ENCODE measurements at places on chromosomes 6 and 20. TPM values are rescaled to one million over a fixed set of nuclear protein-coding genes. Genes with fewer than 3 reads are reported as not detected.

CFAP206 gene
- not detected for total RNA-seq

FERMT1 gene
- not detected for total RNA-seq

SCRT2 gene
- total RNA-seq = not detected

DNA sequence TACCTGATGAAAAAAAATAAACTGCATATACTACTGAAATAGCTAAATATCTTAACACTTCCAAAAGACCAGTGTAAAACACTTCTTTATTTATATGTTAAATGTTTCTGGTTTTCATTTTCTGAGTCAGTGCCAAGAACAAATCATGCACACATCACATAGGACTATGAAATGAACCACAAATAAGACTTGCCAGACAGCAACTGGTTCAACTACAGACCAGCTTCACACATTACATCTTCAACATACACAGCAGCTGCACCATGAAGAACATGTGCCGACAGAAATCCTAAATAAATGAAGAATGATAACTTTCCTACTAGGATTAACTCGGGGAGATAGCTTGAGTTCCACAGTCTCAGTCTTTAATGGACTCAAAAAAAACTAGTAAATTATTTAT is 168.3 kb upstream of the STXBP5 start:
- DNase-seq = no peak
- H3K27ac ChIP-seq = no peak overlapping the region
- H3K4me3 ChIP-seq = no peak overlapping the region
- H3K27me3 ChIP-seq = no peaks in the 10 kb centered on the region
- peaks cover 2% of the 10 kb centered on the region for H3K36me3 ChIP-seq
- no peaks in the 10 kb centered on the region for H3K4me1 ChIP-seq

DNA sequence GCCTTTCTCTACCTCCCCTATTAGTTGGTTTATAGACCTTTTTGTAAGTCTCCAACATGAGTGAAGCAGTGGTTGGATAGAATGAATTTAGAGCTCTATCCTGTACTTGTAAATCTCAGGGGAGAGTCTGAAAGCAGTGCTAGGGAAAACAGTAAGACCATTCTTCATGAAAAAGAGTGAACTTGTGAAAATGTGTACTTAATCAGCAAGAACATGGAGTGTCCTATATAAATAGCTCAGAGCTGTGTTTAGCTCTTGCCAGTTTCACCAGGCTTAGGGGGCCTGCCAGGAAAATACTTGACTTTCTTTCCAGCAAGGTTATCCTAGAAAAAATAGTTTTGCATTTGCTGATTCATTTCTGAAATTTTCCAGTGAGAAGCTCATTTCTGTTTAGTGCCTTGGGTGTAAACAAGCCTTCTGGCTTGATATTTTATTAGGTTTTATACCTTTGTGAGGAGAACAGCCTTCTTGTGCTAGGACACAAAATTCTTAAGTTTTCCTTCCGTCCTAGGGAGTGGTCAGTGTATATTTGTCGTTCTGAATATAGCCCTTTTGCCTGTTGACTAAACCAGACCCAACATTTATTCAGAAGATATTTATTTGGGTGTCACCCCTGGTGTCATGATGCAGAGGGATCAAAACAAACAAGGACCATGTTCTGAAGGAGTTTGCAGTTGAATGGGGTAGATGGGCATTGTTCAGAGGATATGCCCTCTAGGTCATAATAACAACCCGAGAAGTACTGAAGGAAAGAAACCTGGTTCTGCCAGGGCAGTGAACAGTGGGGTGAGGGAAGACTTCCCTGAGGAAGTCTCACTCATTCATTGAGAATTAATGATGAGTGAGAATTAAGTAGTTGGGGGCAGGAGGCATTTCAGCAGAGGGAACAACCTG is 7.6 kb downstream of the ARFGEF2 start:
- H3K4me1 ChIP-seq = peaks cover 31% of the 10 kb centered on the region
- no peak for DNase-seq
- H3K27me3 ChIP-seq = no peaks in the 10 kb centered on the region
- H3K27ac ChIP-seq = no peak overlapping the region
- no peaks in the 10 kb centered on the region for H3K36me3 ChIP-seq

GRCh38 chr6:747921-748320 is 55.0 kb upstream of the EXOC2 start:
- no peak for DNase-seq
- H3K36me3 ChIP-seq = no peaks in the 10 kb centered on the region
- no peaks in the 10 kb centered on the region for H3K4me1 ChIP-seq
- H3K4me3 ChIP-seq = no peak overlapping the region

- no peaks in the 10 kb centered on the region for H3K36me3 ChIP-seq
- H3K4me1 ChIP-seq = peaks cover 19% of the 10 kb centered on the region
- no peak overlapping the region for H3K4me3 ChIP-seq
- no peaks in the 10 kb centered on the region for H3K27me3 ChIP-seq
- DNase-seq = no peak
Measured at GRCh38 chr6:138769102-138769676, 4.4 kb upstream of the CCDC28A start.

DNA sequence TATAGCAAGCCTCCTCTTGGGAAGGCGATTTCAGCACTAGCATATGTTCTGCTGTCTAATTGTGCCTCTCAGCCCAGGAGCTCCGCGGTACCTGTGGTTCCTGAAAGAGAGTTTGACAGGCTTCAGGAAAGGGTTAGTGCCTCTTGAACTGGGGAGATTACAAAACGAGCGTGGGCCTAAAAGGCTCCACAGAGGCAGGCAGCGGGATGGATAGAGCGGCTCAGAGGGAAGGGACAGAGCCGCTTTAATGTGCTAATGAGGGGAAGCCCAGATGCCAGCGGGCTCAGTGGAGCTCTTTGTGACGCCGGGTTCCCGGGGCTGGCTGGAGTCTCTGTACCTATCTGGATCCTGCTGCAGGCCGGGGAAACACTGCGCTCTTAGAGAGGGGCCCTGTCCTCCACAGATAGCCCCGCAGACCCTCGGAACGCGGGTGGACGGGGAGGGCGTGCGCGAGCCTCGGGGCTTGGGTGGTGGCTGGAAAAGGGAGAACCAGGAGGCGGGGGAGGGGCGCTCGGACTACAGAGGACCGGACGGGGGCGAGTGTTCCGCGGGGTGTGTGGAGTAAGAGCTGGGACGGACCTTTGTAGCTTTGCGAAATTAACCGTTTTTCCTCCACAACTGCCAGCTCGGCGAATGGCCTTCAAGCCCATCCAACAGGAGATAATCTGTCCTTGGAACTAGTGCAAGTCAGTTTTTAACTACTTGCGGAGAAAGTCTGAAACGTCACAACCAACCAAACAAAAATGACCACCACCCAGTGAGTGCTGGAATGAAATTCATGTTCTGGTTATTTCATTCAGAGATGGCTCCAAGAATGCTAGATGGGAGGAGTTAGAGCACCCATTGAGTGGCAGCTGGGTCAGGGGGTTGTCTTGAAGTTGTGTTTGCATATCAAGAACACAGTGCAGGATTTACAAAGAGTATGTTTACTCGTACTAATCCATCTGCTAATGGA is 13.0 kb downstream of the SLC35F1 start:
- H3K27ac ChIP-seq = no peak overlapping the region
- no peak overlapping the region for H3K4me3 ChIP-seq
- H3K27me3 ChIP-seq = peaks cover 2% of the 10 kb centered on the region
- no peaks in the 10 kb centered on the region for H3K4me1 ChIP-seq
- DNase-seq = no peak

All from naive thymus-derived CD8-positive, alpha-beta T cell (primary cell).